Effector CD4-positive, alpha-beta T cell (primary cell): ENCODE measurements at places on chromosomes 2 and 18.

DNA sequence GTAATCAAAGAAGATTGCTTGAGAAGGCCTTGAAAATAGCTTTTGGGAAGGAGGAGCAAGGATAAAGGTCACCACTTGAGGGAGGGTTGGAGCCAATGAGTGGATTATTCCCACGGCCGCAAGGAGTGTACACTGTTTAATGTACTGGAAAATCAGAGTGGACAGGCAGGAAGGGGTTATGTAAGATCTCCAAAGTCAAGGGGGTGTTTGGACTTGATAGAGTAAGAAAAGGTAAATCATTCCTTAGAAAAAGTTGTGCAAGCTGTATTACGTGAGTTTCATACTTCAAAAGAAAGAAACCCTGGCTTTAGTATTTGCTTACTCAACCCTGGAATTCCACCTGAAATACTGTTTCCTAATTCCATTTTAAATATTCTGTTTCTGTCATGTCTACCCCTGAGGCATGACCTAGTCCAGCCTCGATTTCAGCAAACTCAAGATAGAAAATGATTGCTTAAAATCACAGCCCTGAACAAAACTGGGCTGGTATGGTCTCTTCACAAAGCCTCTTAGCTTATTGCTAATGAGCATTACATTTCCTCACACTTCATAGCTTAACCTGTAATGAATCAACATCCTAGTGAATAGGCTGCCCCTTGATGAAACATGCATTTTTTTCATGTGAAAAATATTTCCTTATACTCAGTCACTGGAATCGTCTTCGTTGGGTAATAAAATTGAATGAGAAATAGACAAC is 1.1 kb downstream of the MREG start:
- no peak for DNase-seq

GRCh38 chr2:231191896-231192872 is 6.2 kb upstream of the ARMC9 start:
- DNase-seq = no peak

- DNase-seq = no peak
These were observed 40.2 kb downstream of the NIFK start for GRCh38 chr2:121696410-121696930.

DNA sequence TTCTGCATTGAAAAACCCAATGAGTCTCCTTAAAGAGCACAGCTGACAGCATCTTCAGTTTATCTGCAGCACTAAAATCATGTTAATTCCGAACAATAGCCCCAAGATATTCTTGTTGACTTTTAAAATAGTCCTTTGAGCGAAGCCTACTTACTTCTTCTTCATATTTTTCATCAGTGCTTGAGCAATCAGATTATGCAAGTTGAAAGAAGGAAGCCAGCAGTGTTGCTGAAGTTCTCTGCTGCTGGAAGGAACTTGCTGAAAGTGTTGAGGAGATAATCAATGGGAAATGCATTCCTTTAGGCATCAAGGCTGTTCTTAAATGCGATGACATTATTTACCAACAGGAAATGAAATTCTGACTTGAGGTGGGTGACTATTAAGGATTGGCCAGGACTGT is 105.9 kb upstream of the SNTG2 start:
- DNase-seq = no peak

GRCh38 chr18:8506251-8507049 is 102.8 kb upstream of the RAB12 start:
- no peak for DNase-seq

DNA sequence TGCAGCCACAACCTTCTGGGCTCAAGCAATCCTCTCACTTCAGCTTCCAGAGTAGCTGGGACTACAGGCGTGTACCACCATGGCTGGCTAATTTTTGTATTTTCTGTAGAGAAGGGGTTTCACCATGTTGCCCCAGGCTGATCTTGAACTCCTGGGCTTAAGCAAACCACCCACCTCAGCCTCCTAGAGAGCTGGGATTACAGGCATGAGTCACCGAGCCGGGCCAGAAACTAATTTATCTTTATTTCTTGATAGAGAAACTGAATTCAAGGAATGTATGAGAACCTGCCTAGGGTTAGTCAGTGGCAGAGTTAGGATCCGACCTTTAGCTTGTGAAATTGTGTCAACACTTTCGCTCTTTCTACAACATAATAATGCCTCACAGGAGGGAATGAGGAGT is 19.3 kb upstream of the ITGAV start:
- DNase-seq = no peak

- no peak for DNase-seq
These were observed 188.6 kb downstream of the TMEM182 start for GRCh38 chr2:102950371-102950946.

- no peak for DNase-seq
These were observed 56.5 kb upstream of the CREB1 start for GRCh38 chr2:207473049-207473930.

DNA sequence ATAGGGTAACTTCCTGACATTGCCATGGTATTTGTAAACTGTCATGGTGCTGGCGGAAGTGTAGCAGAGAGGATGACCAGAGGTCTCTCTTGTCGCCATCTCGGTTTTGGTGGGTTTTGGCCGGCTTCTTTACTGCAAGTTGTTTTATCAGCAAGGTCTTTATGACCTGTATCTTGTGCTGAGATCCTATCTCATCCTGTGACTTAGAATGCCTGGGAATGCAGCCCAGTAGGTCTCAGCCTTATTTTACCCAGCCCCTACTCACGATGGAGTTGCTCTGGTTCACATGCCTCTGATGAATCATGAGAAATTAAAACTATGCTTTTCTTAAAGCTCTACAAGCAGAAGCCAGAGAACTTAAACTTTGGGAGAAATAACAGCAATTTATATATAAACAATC is 12.7 kb upstream of the NFU1 start:
- DNase-seq = no peak

DNA sequence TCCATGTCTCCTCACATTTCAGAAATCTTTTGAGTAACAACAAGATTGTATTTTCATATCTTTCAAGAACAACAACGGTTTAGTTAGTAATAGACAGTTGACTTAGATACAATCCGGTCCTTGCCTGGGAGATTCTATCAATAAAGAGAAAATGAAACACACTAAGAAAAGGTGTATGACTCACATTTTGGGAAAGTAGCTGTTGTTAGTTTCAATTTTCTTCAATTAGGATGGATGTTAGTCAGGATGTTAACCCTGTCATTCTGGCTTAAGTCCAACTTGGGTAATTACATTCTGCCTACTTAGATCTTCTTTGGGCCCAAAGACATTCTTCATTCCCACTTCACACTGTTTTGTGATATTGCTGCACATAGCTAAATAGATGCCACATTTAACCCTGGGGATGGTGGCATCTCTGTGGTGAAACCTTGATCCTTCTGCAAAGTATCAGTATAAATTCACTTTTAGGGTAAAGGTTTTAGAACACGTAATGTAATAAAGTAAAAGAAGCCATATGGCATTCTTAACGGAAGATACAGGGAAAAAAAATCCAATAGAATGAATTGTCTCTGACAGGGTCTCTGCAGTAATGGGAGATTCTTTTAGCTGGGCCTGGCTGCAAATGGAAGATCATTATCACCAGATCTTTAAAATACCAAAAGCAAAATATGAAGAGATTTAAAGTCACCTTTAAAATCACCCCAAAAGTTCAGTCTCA is 365.5 kb downstream of the FIGN start:
- no peak for DNase-seq

DNA sequence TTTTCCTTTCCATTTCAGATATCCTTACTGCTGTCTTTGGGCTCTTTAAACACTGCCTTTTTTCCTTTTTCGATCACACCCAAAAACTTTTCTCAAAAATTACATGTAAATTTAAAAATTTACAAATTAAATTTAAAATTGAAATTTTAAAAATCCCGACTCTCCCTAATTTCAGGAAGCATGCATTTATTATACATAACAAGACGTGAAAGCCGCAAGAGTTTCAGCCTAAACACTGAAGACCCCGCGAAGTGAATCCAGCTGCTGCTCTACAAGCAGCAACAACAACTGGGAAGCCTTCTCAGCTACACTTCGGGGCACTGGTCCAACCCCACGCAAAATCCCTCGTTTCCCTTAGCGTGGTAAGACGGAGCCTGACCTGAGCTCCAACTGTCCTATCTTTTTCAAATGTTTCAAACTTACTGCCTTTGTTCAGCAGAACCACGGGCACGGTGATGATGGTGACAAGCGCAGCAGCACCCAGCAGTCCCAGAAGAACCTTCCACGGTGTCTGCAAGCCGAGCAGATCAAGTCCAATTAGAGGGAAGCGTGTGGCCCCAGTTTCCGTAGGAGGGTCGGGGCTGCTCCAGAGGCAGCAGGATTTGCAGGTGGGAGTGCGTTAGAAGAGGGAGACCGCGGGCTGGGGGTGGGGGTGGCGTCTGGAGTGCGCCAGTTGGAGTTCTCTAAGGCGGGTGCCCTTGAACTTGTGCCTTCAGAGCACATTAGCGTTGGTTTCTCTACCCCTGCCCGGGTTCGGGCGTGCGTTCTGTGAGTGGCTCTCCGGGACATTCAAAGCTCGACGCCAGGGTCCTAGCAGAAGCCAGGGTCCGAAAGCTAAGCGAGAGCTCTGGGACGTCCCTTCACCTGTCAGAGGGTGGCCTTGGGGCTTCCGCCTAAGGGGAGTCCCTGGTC is 783 bp downstream of the DPP4 start:
- no peak for DNase-seq

- peak; percentile 6 for DNase-seq
These were observed 77.3 kb upstream of the RPL31 start for GRCh38 chr2:100924520-100925451.

GRCh38 chr2:77922567-77922966 is 400.4 kb upstream of the LRRTM4 start:
- DNase-seq = no peak

GRCh38 chr18:78393086-78393862 is 586.3 kb upstream of the SALL3 start:
- DNase-seq = no peak

DNA sequence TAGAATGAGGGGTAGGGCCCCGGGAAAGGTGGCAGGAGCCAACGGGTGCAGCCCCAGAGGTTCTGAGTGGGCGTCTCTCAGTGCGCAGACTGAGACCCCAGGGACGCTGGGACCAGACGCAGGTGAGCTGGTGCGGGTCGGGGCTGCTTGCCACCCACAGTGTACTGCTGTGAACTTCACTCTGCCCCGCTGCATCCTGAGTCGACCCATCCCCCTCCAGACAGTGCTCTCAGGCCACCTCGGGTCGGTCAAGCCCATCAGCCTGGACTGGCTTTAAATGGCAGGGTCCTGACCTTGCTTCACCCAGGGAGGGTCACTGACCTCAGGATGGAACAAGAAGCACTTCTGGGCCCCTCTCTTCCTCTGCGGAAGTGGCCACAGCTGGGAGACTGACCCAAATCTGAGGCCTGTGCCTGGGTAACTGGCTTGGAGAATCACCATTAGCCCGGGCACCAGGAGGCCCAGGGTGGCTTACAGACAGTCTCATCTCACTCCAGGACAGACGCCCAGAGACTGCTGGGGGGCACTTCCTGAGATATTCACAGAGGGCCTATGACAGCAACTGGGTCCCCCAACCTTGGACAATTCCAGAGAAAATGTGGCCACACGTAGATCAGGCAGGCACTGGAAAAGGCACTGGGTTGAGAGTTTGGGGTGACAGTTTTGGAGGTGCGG is 23.7 kb upstream of the BOK start:
- DNase-seq = no peak

DNA sequence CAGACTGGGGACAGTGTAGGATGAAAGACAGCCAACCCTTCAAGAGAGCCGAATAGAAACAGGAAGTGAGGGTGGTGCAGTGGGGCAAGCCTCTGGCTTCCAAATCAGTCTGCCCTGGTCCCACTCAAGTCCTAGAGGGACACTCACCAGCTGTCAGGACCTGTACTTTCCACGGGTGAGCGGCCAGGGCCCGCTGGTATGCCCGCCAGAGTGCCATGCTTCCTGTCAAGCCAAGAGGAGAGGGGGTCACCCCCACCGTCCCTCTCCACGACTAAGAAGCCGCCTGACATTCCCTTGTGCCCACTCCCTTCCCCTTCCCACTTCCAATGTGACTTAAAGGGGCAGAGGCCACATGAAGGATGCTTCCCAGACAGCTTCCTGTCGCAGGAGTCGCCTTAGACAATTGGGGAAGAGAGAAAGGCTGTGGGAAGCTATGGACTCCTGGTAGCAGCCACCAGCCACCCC is 564 bp downstream of the MPV17 start:
- no peak for DNase-seq

GRCh38 chr2:6919901-6920742 is 2.9 kb downstream of the RNF144A start:
- DNase-seq = no peak

DNA sequence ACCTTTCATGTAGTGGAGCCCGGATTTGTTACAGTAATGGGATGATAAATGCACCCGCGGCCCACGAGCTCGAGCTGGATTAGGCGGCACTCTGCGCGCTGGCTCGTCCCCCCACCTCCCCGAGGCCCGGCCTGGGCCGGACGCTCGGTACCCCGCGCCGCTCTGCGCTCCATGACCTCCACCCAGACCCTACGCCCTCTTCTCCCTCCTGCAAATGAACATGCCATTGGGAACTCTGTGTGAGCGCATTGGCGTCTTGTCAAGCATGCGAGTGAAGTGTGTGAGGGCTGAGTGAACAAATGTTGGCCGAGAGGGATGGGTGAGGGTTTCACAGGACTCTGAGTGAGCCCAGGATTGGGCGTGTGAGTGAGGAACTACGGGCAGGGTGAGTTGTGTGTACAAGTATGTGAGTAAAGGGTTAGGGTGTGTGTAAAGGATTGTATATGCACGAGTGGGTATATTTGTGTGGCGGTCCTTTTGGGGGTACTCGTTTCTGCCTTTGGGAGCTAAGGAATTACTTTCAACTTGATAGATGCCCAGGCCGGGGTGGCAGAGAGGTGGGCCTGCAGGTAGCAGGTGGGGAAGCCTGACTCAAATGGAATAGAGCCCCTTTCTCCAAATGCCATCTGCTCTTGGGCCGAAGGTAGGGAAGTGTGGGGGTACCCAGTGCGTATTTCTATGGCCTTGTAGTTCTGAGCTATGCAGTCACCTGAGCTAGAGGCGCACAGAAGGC is 2.9 kb upstream of the EN1 start:
- no peak for DNase-seq

GRCh38 chr18:46946656-46947282 is 29.4 kb downstream of the KATNAL2 start:
- DNase-seq = no peak

GRCh38 chr2:149363958-149364357 is 33.6 kb downstream of the LYPD6 start:
- DNase-seq = no peak

GRCh38 chr2:131552871-131553270 is 25.2 kb downstream of the CCDC74A start:
- DNase-seq = no peak

GRCh38 chr2:189088591-189089205 is 90.9 kb downstream of the COL5A2 start:
- DNase-seq = no peak

GRCh38 chr2:207792244-207792785 is 22.6 kb upstream of the FZD5 start:
- DNase-seq = no peak
